ENCODE measurements at places on chromosomes 3 and 15.
A peak's percentile ranks its signal among the peaks of the same experiment; 100 is the strongest.

- DNase-seq = no peak
Observed at GRCh38 chr3:110066206-110066605, 728.9 kb upstream of the DPPA4 start.

GRCh38 chr3:58333206-58334012, 717 bp downstream of the PXK start:
- peak; percentile 10 for DNase-seq

DNA sequence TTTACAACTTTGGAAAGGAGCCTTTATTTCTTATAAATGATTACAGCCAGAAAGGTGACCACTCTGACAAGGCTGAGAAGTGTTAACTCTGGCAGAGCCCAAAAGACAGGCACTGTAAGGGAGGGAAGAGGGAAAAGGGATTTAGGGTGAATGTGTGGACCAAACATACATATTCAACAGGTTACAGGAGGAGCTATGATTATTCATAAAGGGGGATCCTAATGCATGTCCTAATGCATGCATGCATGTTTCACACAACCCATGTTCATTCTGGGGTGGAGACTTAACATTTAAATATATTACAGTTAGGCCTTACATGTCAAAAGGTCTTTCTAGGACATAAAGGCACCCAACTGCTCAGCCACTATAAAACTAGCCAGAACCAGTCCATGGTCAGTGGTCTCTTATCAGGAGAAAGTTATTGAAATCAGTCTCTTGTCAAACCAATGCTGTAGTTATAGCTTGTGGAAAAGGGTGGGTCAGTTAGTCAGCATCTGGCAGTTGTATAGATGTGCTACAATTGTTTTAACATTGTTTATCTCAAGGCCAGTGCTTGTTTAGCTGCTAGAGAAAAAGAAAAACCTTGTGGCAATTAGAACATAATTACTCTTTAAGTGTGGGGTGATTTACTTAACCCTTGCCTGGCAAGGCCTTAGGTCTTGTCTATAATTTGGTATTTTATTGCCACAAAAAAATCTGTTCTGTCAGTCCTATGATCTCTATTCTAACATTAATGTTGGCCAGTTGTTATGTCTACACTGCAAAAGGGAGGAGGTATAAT, 77.5 kb downstream of the RAD18 start:
- DNase-seq = no peak

- DNase-seq = no peak
Observed at GRCh38 chr3:145191543-145191942, 969.4 kb downstream of the PLOD2 start.

- no peak for DNase-seq
Observed at GRCh38 chr3:146100180-146100579, 60.8 kb downstream of the PLOD2 start.

DNA sequence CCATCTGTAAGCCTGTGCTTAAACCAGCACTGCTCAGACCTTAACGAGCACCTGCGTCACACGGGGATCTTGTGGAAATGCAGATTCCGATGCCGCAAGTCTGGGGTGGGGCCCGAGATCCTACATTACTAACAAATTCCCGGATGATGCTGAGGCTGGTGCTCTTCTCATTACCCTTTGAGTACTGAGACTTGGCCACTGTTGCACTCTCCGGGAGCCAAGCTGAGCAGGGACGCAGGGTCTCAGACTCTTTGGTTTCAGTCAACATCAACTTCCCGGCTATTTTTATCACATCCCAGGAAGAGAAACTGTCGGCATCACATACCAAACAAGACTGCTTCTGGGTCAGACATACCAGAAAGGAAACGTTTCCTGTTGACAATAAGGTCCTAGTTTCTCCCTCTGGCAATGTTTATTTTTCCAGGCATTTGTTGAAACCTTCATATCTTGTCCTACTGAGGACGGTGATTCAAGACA, 276.6 kb downstream of the SHQ1 start:
- no peak for DNase-seq

DNA sequence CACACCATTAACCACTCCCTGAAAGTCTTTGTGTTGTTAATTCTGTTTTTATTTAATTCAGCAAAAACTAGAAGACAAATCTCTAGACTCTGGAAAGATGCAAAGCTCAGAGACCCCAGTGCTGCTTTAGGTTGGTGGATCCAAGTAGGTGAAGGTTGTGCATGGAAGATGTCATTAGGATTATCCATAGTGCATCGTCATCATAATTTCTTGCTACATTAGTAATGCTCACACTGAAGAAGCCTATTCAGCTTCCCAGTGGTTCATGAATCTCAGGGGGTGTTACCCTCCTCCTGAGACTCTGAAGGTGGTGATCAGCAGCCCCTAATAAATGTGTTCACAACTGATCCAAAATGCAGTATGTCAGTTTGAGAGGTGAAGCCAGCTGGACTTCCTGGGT, 272.8 kb downstream of the CD47 start:
- no peak for DNase-seq

- DNase-seq = no peak
Observed at GRCh38 chr15:71341811-71342550, 226.7 kb downstream of the THSD4 start.

All from MV-4-11 (cell line).